NCI-H1092 (cell line): ENCODE measurements at places on chromosomes 6 and 20.

DNA sequence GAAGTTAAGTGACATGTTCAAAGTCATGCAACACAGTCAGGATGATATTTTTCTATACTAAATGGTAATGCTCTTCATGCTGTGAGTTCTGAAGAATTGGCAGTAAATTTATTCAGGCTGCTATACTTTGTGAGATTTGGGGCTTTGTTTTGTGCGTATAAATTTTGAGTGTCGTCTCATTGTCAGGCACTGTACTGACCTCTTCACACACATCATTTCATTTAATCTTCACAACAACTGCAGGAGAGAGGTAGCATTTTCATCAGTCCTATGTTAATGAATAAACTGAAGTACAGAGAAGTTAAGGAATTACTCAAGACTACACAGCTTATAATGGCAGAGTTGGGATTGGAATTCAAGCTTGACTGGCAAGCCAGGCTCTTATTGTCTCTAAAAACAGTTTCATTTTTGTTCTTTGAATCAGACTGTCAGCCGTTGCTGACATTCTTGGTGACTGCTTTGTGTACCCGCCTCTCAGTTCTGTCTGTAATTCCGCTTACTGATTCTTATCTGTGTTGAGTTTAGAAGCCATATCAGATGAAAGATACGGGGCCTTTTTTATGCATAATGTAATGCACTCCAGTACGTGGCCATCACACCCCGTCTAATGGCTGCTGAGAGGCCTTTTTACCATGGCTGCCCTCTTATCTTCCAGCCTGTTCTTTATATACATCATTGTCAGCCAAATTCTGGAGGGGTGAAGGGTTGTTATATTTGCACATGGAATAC lies 274.9 kb downstream of the UTRN start:
- no peak for DNase-seq

GRCh38 chr20:33493076-33493766 lies 3.3 kb downstream of the CBFA2T2 start:
- DNase-seq, result no peak

DNA sequence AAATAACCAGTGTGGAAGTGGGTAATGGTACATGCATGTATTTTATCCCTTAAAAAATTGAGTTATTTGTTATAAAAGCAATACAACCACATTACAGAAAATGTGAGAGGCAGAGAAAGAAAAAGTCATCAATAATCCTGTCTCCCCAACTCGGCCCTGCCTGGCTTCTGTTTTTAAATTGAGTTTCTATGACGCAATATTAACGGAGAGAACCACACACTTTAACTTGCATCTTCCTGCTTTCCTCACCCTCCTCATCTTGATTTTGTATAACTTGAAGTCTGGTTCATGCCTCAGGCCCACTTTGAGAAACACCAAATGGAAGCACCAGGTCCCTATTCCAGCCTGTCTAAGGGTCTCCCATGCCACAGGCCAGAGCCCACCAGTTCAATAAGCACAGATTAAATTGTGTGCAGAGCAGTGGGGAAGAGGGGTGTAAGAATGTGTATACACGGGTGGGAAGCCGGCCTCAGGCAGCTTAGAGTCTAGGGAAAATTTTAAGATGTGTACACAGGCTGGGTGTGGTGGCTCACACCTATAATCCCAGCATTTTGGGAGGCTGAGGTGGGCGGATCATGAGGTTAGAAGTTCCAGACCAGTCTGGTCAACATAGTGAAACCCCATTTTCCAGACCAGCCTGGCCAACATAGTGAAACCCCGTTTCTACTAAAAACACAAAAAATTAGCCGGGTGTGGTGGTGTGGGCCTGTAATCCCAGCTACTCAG lies 15.9 kb downstream of the KCNK5 start:
- no peak for DNase-seq

DNA sequence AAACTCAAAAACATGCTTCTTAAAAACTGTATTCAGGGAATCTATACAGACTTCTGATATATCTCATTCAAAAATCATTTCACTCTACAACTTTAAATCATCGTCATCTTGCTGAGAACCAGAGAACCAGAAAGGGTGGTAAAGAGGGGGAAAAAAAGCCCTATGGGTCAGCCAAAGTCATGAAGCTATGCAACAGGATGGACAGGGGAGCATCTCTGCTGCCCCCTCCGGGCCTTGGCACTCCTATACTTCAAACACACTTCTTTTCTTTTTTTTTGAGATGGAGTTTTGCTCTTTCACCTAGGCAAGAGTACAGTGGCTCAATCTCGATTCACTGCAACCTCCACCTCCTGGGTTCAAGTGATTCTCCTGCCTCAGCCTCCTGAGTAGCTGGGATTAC lies 73.5 kb upstream of the NFATC2 start:
- DNase-seq, result no peak

GRCh38 chr6:144515761-144516160 lies 230.6 kb downstream of the UTRN start:
- DNase-seq, result no peak
